Activated T-helper 2 cell treated with anti-CD3 and anti-CD28 coated beads, Interferon-gamma antibody, Interleukin-2, Interleukin-4, amounts not matched to agents 10 μg/mL and 5 μg/mL and 100 μg/mL, durations not matched to agents 14 hours and 24 hours and 36 hours (primary cell): ENCODE measurements at places on chromosomes 6 and 20. TPM values are rescaled to one million over a fixed set of nuclear protein-coding genes. Genes with fewer than 3 reads are reported as not detected.

MAFB gene
- total RNA-seq = 0.83 and 1.1 TPM in 2 replicates

- no peak for DNase-seq
- H3K27ac ChIP-seq = no peak overlapping the region
- peaks cover 3% of the 10 kb centered on the region for H3K4me1 ChIP-seq
- H3K4me3 ChIP-seq = no peak overlapping the region
Observed at GRCh38 chr6:16006681-16007080, 122.2 kb upstream of the MYLIP start.

DNA sequence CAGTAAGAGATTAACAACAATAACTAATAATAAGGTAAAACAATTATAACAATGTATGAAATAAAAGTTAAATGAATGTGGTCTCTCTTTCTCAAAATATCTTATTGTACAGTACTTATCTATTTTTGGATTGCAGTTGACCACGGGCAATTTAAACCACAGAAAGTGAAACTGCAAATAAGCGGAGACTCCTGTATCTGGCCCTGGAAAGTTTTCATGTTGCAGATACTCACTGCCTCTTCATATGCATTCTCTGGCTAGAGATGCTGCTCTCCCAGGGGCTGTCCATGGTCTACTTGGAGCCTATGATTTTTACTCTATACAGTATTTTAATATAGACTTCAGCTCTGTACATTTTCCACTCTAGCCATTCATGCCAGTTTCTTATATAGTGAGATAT is 230.8 kb downstream of the FUT9 start:
- no peak for DNase-seq
- H3K4me3 ChIP-seq = no peak overlapping the region
- H3K36me3 ChIP-seq = no peaks in the 10 kb centered on the region

- no peak overlapping the region for H3K27ac ChIP-seq
- no peaks in the 10 kb centered on the region for H3K27me3 ChIP-seq
- no peak overlapping the region for H3K4me3 ChIP-seq
- H3K36me3 ChIP-seq = peaks cover 34% of the 10 kb centered on the region
- peaks cover 48% of the 10 kb centered on the region for H3K4me1 ChIP-seq
- no peak for DNase-seq
Observed at GRCh38 chr6:110649704-110650103, 165.6 kb downstream of the CDK19 start.
